ENCODE measurements at places on chromosomes 7 and 10. TPM values are rescaled to one million over a fixed set of nuclear protein-coding genes. Genes with fewer than 3 reads are reported as not detected.

Gene APBB1IP
- not detected for total RNA-seq

Gene FAM171A1
- 75.3 TPM for total RNA-seq

Gene WDR86
- total RNA-seq, result 274 TPM

Gene EGR2
- 16.9 TPM for total RNA-seq

Gene ZNF107
- 11.7 TPM for total RNA-seq

Gene ASB10
- total RNA-seq, result not detected

Gene PITX3
- total RNA-seq, result not detected

Gene ENTPD1
- total RNA-seq, result 1.1 TPM

Gene CRYGN
- total RNA-seq, result 9.4 TPM

Gene TMEM236
- 0.04 TPM for total RNA-seq

Gene MRPS17
- total RNA-seq, result 17.2 TPM

Gene ZNF467
- total RNA-seq, result 38.0 TPM

Gene CALML5
- not detected for total RNA-seq

Gene DMTF1
- total RNA-seq, result 132 TPM

Gene CHN2
- 8.0 TPM for total RNA-seq

Gene PIK3AP1
- 0.25 TPM for total RNA-seq

Gene MKI67
- total RNA-seq, result 44.0 TPM

Gene UMAD1
- 7.5 TPM for total RNA-seq

Gene SLC39A12
- total RNA-seq, result not detected

Gene PRF1
- 0.13 TPM for total RNA-seq

Gene BTAF1
- total RNA-seq, result 54.2 TPM

Gene ZNF736
- not detected for total RNA-seq

Gene CLRN3
- total RNA-seq, result not detected

Gene IFIT1B
- not detected for total RNA-seq

Gene PTPN20
- not detected for total RNA-seq

Gene CPN1
- not detected for total RNA-seq

Gene PANK1
- 27.2 TPM for total RNA-seq

Gene DGKI
- total RNA-seq, result 2.2 TPM

Gene PAX4
- total RNA-seq, result not detected

Gene PHF14
- 71.1 TPM for total RNA-seq

Gene CNTNAP2
- 3.9 TPM for total RNA-seq

Gene MSMB
- total RNA-seq, result not detected

Gene KIAA1549
- total RNA-seq, result 34.8 TPM

Gene MEIG1
- total RNA-seq, result 0.77 TPM

Gene SMKR1
- total RNA-seq, result 2.5 TPM

Gene SPDYE11
- total RNA-seq, result 0.11 TPM

Gene ITIH5
- total RNA-seq, result 17.2 TPM
